COR-L47 (cell line): ENCODE measurements at places on chromosomes 13 and 19.

GRCh38 chr13:91168386-91168711, 179.1 kb upstream of the MIR17HG start:
- DNase-seq = no peak

GRCh38 chr13:93881411-93881810, 598.1 kb downstream of the DCT start:
- no peak for DNase-seq

DNA sequence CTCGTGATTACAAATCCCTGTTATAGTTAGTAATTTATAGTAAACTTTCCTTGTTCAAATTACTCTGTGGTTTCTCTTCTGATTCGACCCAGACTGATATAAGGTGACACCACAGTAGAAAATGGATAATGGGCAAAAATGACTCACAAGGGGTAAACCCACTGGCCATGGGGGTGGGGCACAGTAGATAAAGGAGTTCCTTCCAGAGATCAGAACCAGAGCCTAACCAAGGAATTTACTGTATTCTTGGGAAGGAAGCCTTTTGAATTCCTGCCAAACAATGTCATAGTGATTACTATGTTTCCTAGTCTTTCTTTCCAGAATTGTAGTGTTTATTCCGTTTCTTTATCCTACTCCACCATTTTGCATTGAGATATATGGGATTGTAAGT, 21.9 kb downstream of the MIR17HG start:
- no peak for DNase-seq

DNA sequence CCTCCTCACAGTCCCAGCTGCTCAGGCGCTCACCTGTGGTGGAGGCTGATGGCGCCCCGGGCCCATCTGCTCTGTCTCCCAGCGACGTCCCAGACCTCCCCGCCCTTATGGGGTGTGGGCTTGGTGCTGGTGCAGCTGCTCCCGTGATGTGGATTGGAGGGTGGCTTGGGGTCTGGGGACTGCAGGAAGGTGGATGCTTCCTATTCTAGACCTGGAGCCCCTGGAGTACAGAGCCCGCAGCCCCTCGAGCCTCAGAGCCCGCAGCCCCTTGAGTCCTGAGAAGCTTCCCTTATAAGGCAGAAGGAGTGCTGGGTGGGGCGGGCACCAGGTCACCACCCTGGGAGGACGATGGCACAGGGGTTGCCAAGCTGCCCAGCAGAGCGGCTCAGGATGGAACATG, 31.6 kb downstream of the DOT1L start:
- no peak for DNase-seq

DNA sequence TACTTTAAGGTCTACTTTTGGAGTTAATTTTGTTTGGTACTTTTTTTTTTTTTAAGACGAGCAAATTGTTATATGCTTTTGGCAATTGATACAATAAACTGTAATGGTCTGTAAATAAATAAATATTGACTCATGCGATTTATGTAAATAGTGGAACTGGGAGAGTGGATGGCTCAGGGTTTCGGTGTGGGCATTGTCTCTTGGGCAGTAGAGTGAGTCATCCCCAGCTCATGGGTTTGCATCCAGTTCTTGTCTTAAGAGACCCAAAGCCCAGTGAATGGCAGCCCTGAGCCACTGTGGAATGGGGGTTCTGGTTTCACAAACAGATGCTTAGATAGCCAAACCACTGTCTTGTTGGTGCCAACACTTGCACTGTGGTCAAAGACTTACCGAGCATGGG, 33.0 kb downstream of the FGF9 start:
- DNase-seq = no peak

- no peak for DNase-seq
Observed at GRCh38 chr19:42316223-42317211, 3.4 kb downstream of the TMEM145 start.

GRCh38 chr19:30227661-30228112, 144.5 kb upstream of the ZNF536 start:
- peak; percentile 12 for DNase-seq
